Cardiac muscle cell (in vitro differentiated cells and primary cell): ENCODE measurements at places on chromosomes 4 and X.

DNA sequence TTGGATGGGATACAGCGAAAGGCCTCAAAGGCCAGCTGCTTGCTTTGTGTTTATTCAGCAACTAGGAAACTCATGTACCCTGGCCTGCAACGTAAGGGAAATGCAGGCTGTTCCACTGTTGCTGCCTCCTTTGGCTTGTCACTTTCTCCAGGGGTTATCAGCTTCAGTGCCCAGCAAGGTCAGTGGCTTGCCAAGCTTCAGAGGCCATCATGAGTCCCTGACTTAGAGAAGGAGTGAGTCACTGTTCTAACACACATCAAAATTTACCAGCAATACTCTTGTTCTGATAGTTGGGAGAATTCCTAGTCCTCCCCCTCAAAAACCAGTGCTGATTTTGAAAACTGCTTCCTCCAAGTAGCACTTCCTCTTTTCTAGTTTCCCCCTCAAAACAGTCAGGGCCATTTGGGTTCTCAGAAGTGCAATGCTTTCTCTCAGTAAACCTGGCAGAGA, 250.8 kb downstream of the ARHGAP24 start:
- peak; percentile 62 for DNase-seq

DNA sequence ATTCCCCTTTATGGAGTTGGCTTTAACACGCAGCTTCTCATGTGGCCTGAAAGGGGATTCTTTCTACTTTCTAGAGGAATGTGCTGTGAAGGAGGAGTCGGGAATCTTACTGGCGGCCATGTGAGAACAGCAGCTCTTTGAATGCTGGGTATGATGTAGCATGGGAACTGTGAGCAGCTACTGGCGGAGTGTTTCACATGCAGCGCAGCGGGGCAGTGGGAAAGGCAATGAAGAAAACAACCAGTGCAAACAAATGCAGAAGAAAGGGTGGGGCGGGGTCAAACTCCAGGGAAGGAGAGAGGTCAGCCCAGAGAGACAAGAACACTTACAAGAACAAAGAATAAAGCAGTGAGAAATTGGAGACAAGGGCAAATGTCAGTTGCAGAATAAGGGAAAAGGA, 363.8 kb upstream of the FTHL17 start:
- peak; percentile 46 for DNase-seq

- DNase-seq, result peak; percentile 70
Measured at GRCh38 chrX:49884290-49884862, 5.1 kb downstream of the USP27X start.

DNA sequence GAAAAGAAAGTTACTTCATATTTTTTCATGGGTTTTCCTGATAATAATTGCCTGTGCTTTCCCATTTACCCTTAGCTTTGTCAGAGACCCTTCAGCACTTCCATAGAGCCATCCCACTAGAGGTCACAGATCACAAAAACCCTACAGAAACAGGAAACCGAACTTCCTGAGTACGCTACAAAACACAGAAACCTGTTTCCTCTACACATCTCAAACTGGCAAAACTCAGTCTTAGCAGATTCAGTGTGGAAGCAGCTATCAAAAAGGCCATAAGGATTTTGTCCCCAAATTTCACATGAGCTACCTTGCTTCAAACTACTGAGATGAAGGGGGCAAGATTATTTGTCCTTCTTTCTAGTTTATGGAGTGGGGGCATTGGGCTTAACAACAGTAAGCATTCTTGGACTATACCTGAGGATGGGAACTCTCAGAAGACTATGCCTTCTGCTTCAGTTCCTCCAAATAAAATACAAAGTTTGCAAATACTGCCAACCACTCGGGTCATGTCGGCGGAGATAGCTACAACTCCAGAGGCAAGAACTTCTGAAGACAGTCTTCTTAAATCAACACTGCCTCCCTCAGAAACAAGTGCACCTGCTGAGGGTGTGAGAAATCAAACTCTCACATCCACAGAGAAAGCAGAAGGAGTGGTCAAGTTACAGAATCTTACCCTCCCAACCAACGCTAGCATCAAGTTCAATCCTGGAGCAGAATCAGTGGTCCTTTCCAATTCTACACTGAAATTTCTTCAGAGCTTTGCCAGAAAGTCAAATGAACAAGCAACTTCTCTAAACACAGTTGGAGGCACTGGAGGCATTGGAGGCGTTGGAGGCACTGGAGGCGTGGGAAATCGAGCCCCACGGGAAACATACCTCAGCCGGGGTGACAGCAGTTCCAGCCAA, at the start of gene MMRN1:
Gene MMRN1, plus strand, starts transcription at position 206 of the 902 bp plus-strand sequence. Its CDS starts 118 bp downstream, at position 324.
- no peak for DNase-seq

DNA sequence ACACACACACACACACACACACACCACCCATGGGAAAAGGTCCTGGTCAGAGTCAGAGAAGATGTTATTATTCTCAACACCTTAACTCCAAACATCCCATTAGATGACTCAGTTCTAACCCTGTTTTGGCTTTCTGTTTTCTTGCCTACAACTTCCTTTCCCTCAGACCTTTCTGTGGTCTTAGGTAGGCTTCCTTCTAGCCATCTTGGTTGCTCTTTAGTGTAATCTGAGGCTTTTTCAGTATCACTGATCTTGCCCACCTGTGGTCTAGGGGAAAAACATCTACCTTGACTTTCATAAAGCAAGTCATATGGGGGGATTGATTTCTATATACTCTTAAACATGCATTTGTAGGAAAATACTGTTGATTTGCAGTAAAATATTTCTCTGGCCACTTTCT, 56.9 kb downstream of the ATG4A start:
- no peak for DNase-seq

DNA sequence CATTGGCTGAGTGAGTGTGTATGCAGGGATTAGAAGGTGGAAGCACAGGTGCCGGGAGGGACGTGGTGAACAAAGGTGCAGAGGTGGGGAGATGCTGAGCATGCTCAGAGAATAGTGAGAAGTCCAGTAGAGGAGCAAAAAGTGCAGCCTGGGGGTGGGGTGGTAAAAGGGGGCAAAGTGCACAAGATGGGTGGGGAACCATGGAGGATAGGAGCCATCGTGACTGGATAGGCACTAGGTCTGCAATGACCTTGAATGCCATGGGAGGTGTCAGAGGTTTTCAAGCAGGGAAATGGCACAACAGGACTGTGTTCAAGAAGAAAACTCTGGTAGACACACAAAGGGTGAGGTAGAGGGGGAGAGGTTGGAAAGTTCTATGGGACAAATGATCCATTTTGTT, 6.6 kb upstream of the DDX3X start:
- DNase-seq, result no peak

DNA sequence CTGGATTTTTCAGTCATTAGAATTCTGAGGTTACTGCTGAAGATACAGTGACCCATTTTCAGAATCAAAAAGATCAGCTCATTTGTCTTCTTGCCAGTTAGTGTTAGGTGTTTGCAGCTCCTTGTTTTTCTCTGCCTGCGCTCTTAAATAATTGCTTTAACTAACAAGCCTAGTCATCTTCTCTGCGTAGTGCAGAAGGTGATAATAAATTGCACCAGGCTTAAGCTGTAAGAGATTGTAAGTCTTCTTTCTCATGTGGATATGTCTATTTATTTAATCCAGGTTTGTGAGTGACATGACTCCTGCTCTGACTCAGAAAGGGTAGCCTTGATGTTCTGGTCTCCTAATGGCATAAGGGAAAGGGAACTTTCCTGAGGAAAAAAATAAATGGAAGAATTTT, 167.2 kb downstream of the CEP135 start:
- no peak for DNase-seq

DNA sequence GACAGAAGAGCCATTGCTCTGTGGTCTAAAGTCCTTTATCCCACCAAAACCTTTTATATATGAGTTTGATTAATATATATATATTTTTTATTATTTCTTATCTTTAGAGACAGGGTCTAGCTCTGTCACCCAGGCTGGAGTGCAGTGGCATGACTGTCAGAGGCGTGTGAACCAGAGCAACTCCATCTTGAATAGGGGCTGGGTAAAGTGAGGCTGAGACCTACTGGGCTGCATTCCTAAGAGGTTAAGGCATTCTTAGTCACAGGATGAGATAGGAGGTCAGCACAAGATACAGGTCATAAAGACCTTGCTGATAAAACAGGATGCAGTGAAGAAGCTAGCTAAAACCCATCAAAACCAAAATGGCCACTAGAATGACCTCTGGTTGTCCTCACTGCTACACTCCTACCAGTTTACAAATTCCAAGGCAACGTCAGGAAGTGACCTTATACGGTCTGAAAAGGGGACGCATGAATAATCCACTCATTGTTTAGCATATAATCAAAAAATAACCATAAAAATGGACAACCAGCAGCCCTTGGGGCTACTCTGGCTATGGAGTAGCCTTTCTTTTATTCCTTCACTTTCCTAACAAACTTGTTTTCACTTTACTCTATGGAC, 10.5 kb downstream of the TBCK start:
- no peak for DNase-seq
